AG04449 (cell line): ENCODE measurements at places on chromosomes 11 and 22.

DNA sequence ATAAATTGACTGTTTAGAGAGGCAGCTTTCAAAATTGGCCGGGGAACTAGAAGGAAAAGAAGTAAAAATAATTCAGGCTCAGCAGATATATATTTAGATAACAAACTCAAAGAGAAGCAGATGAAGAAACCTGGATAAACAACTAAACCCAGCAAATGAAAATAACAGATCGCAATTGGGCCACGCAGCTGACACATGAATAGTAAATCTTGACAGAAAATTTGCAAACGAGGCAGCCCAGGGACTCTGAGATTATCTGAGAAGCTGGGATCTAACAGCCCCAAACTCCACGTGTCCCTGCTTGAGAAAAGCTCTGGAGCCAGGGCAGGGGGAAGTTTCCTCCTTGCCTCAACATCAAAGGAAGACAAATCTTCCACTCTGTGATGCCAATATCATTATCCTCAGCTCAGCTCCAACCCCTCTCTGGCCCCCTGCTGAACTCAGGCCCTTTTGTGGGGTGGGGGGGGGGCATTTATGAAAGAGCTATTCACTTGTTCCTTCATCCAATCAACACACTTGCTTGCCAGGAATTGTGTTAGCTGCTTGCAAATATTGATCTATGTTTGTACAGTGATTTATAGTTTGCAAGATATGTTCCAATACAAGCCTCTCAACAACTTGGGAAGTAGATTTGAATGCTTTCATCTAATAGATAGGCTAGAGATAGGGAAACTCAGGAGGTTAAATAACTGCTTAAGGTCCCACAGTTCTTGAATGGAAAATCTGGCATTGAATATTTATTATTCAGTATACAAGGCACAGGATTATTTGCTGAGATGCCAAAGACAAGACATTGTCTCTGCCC, 72.5 kb upstream of the C11orf87 start:
- no peak for DNase-seq

DNA sequence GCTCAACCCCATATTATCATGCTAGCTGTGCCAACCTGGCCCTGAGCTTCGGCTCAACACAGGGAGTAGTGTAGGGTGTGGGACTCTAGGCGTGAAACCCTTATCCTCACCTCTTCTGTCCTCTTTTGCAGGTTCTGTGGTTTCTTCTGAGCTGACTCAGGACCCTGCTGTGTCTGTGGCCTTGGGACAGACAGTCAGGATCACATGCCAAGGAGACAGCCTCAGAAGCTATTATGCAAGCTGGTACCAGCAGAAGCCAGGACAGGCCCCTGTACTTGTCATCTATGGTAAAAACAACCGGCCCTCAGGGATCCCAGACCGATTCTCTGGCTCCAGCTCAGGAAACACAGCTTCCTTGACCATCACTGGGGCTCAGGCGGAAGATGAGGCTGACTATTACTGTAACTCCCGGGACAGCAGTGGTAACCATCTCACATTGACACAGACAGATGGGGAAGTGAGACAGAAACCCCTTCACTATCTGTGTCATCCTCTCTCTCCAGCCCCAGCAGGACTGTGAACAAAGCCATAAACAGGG, 76.4 kb downstream of the GGTLC2 start:
- DNase-seq = no peak

DNA sequence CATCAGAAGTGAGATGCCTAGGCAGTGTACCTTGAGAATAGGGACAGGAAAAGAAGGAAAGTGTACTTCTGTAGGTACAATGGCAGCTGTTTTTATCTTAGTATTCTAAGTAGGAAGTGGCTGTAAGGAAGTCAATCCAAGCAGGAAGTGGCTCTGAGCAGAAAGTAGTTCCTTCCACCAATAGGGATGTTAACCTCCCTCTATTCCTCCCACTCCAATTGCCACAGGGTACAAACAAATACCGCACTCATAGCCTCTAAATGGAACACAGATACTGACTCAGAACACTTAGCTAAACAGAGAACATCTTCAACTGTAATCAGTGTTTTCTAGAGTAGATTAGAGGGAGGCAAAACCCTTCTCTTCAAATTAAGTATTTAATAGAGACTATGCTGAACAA, 10.6 kb downstream of the LRRC55 start:
- no peak for DNase-seq

DNA sequence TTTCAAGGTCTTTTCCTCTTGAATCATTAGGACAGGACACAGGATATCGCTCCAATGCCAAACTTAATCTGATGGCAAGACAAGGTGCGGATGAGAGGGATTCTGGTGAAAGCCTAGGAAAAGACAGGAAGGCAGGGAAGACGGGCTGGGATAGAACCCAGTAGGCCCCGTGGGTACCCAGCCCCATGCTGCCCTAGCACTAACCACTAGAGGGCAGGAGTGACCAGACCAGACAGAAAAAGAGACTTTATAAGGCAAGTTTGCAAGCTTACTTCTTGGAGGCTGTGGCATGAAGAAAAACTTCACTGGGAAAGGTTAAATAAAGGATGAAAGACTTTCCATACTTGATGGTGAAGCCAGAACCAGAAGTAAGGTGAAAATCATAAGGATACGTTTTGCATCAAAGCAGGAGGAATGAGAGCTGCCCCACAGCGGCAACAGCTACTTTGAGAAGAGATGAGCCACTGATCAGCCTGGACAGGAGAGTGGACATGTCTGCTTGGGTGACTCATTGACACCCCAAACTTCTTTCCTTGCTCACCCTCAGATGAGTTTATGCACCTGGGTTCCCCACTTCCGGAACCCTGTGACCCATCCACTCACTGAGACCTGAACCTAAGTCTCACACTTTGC, 39.8 kb downstream of the SYN3 start:
- no peak for DNase-seq

DNA sequence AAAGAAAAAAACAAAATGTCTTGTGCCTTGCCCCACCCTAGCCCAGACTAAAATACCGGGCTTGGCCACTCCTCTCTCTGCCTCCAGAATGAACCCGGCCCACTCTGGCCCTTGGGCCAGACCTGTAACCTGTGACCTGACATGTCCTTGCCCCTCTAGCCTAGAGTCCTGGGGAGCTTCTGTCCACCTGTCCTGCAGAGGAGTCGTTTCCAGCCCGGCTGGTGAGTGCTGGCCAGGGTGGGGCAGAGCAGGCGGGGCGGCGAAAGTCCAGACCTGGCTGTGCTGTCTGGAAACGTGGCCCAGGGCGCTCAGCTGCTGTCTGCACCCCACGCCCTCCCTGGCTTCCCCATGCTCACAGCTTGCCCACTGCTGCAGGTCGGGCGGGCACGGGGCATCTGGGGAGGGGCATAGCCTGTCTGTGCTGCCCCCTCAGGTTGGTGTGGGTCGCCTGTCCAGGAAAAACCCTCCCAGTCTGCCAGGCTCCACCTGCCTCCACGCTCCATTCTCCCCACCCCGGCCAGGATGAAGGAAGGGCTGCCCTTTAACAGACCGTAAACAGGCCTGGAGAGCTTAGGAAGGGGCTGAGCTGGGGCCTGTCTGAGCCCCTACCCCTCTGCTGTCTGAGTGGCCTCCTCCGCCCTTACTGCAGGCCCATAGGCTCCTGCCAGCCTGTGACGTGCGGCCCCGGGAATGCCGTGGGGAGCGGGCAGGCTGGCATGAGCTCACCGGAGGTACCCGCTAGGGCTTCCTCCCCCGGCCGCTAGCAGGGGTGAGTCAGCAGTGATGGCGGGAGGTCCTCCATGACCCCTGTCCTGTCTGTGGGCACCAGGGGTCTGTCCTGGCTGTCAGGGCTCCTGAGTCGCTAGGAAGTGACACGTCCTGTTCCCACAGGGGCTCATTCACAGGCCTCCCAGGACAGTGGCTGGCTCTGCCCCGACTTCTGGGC, 1.9 kb downstream of the CD151 start:
- DNase-seq = peak; percentile 55

DNA sequence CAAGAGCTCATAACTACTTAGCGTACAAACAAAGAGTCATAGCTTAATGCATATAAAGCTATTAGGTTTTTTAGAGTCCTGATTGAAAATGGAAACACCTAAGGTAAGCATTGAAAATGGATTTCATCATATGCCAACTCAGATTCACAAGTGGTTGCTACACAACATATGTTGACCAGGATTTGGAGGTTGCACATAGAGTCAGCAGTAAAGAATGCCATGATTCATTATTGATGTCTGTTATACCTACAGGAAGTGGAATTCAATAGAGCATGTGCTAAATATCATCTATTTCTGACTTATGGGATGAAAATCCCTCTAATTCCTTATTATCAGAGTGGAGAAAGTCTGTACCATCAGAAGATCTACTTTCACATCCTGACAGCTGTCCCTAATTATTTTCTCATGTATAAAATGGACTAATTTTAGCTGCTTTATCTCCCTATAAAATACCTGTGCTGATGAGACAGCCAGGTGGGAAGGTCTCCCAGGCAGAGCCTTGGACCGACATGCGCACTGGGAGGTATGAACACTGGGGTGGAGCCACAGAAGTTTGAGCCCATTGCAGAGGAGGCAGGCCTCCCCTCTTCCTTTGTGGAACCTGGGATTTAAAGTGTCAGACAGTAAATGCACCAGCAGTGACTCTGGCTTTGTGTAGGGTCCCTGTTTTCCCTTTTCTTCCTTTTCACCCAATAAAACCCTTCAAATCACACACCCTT, 204.2 kb downstream of the AASDHPPT start:
- peak; percentile 50 for DNase-seq

GRCh38 chr11:8318536-8318935, 54.9 kb upstream of the LMO1 start:
- no peak for DNase-seq

DNA sequence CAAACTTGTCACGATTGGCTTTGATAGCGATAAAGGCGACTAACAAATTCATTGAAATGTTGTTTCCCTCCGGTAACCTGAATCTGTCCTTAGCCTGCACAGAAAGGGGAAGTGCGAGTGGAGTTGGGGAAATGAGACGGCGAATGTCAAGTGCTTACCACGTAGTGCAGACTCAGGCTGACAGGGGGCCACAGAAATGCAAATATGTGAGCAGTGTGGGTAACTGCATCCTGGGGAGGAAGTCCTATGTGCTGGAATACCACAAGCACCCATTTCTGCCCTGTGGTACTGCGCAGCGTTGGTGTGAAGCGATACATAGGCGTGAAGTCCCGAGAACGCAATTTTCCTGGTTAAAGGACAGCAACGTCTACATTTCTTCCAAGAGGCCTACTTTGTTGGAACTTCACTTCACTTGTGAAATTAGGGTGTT, 869 bp upstream of the EIF4ENIF1 start:
- DNase-seq = no peak

DNA sequence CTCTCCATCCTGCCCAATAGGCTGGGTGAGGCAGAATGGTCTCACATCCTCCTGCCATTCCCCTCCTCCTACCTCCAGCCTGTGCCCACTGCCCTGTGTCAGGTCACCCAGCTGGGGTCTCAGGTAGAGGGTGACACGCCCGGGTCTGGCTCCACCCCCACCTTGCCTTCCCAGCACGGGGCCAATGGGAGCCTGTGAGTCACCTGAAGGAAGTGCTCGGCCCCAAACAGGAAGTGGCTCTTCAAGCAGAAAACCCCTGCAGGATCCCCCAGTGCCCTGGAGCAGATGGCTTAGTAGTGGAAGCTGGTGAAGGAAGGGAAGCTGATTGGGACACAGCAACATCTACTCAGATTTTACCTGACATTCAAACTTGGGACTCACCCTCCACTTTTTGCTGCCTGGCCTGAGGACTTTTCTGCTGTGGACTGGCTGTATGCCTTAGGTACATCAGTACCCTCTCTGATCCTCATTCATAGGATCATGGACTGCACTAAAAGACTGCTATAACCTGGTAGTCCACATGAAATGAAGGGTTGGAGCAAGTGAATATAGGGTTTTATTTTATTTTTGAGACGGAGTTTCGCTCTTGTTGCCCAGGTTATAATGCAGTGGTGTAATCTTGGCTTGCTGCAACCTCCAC, 33.4 kb downstream of the GDPD5 start:
- no peak for DNase-seq

- DNase-seq = no peak
These were observed 10.0 kb upstream of the CCDC83 start for GRCh38 chr11:85845124-85845631.

GRCh38 chr11:134560566-134561330, 148.7 kb upstream of the B3GAT1 start:
- no peak for DNase-seq

DNA sequence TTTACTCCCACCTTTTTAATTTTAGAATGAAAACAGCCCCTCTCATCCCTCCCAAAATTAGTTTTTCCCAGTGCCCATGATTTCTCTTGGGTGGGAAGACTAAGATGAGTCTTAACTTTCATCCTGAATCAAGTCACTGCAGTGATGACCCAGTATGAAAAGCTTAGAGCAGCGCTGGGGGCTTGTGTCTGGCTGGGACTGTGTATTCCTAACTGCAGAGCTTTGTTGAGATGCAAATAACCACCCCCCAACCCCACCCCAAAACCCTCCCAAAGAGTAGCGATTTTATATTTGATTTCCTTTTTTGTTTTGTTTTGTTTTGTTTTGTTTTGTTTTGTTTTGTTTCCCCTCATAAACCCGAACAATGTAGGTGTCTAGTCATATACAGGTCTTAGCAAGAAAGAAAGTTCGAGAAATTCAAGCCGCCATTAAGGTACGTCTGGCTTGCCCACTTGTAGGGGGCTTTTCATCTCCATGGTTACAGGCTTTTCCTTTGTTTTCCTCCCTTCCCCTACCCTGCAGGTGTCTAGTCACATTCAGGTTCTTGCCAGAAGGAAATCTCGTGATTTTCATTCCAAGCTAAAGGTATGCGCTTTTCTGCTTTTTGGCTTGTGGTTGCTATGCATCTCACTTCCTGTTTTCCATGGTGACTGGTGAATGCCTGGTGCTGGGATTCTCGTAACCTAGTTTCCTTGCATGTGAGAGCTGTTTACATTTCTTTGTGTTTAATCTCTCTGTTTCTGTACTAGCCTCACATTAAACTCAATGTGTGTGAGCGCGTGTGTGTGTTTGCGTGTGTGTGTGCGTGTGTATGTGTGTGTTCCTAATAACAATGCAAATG, 144.6 kb upstream of the RASSF10 start:
- DNase-seq = peak; percentile 82

GRCh38 chr11:41003339-41004282, 455.8 kb downstream of the LRRC4C start:
- DNase-seq = no peak

DNA sequence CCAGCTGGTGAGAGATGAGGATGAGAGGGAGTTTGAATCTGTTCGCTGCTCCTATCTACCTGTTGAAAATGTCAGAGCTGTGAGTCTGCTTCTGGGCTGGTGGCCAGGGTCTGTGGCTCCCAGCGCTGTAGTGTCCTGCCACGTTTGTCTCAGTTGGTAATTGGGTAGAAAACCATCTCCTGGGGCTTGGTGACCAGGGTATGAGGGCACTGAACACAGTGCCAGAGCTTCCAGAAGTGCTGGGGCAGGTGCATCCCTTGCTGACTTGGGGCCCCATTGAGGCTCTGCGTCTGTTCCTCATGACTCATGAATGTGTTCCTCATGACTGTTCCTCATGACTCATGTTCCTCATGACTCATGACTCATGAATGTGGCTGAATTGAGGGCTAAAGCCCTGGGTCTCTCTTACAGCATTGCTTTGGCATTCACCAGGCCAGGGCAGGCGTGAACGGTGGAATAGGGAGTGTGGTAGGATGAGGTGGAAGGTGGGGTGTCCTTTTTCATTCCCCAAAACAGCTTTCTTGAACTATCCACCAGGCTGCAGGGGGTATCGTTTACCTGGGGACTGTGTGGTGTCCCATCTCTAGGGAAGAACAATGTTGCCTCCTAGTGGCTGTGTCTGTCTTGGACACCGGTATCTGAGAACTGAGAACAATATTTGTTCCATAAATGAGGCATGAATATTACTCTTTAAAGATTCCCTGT, 139.5 kb downstream of the COMMD9 start:
- DNase-seq = peak; percentile 88
